Stimulated activated CD4-positive, alpha-beta T cell treated with anti-CD3 and anti-CD28 coated beads, Interleukin-1b, Interleukin-23, amount 100 ng/mL, for 48 hours (primary cell): ENCODE measurements at places on chromosomes 11 and 22.

- no peak for DNase-seq
These were observed 3.2 kb upstream of the AP1B1 start for GRCh38 chr22:29391546-29391945.

DNA sequence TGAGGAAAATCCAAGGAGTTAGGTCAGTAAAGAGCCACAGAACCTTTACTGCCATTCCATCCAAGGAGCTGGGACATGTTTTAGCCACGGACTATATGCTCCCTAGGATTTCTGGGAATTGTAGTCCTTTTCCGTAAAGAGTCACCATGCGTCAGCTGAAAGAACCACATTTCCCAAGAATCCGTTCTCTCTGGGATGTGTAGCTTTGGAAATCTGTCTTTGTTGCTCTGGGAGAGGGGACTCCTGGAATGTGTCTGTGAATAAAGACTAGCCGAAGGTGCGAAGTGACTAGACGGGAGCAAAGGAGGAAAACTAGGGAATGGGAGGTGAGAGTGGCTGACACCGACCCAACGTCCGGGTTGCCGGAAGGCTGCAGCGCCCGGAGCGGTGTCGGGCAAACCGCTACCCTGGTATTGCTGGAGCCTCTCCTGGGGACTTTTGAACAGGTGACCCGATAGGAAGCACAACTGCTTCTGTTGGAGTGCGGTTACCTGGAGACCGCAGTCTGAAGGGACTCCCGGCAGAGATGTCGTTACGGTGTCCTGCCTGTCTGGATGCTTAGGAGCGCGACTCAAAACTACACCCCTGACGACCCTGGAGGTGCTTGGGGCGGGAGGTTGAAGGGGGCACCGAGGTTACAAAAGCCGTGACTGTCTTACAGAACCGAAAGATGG, at the start of gene IFTAP:
TSS of gene IFTAP (plus strand) at position 187 of the 674 bp plus-strand sequence. CDS start 15,602 bp downstream, outside the sequence.
- DNase-seq, result peak; percentile 30

GRCh38 chr11:43399983-43400630, 41.4 kb downstream of the TTC17 start:
- DNase-seq, result peak; percentile 6

DNA sequence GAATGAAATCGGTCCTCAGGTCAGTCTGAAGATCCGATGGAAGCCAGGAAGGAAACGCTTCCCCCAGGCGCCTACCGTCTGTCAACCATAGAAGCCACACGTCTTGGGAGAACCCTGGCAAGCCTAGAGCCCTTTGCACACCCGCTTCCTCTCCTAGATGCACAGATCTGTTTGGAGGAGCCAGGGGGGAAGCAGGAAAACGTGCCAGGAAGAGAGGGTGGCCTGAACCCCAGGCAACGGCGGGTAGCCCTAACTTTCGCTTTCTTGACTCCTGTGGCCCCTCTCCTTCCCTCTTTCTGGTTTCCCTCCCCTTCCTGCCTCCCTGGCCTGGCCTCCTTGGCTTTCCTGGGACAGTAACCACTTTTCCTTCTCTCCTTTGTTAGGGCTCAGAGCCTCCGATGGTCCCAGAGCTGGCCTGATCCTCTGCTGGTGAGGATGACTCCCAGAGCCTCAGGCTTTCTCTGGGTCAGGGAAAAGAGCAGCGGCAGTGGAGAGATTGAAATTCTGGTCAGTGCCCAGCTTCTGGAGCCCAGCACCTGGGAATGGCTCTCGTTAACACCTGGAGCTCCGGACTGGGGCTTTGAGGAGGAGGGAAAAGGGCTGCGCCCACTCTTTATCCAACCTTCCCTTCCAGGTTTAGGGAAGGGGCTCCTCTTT, 2.1 kb downstream of the FXYD6 start:
- no peak for DNase-seq

DNA sequence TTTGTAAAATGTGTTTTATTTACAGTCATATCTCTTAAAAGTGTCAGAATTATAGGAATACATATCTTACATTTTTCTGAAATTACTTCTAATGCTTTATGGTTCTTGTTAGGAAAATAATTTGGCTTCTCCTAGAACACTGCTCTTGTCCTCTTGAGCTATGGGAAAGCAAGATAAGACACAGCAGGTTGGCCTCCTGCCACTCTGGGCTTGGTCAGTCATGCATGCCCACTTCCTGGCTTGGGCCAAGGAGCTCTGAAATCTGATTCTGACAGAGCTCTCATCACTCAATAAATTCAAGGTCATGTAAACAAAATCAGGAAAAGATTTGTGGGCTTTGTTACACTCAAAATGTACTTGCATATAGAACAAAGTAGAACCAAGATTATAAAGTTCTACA, 1036.0 kb downstream of the OPCML start:
- DNase-seq, result no peak

GRCh38 chr11:13104619-13105236, 95.6 kb downstream of the RASSF10 start:
- no peak for DNase-seq

DNA sequence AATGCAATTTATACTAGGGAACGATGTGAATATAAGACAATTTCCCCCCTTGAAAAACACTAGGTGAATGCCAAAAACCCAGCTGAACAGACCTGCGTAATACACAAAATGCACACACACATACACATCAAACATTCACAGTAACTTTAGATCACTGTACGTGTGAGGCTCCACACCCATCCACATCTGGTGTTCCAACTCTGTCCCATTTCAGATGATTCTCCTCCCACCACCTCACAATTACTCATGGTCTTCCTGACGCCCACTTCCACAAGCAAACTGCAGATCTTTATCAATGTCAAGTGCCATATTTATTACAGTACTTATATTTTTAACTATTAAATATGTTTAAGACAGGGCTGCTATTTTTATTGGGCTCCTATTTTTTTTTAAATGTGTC, 57.8 kb upstream of the TENM4 start:
- no peak for DNase-seq

DNA sequence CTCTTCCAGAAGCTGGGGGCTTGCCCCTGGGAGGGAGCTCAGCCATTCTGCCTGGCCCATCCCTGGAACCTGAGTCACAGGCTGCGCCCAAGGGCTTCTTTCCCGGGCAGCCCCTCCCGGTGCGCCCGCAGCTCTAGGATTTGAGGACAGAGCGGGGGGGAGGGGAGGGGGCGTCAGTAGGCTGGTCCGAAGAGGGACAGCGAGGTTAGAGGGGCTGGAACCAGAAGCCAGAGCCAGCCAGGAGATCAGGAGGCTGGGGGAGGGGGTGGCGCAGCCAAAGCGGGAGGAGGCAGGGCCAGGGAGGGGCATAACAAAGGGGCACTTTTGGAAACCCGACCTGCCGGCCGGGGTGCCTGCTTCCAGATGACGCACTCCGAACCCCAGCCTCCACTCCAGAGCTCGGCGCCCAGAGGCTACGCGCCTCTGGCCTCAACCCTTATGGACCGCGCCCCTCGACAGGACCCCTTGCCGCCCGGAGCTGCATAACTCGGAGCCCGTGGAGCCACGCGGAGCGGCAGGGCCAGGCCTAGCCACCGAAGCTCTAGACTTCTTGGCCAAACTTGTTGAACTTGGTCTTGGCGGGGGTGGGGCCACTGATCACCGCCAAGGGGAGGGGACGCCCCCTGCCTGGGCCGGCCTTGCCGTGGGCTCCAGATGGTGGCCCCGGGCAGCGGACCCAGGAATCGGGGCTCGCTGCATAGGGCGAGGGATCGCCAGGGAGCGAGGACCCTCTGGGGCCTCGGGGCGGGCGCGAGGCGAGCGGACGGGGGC, 744 bp downstream of the PACSIN3 start:
- no peak for DNase-seq

GRCh38 chr22:43203471-43203981, 16.6 kb upstream of the TTLL12 start:
- no peak for DNase-seq

- DNase-seq, result no peak
These were observed 134.6 kb downstream of the SPATA19 start for GRCh38 chr11:133710681-133711240.

GRCh38 chr11:44657836-44658505, 68.8 kb upstream of the TSPAN18 start:
- no peak for DNase-seq

GRCh38 chr22:42799461-42800405, 57.3 kb downstream of the ARFGAP3 start:
- DNase-seq, result no peak
